Activated CD4-positive, alpha-beta T cell treated with anti-CD3 and anti-CD28 coated beads, Interleukin-2, Interleukin-4, amounts not matched to agents 100 ng/mL and 50 ng/mL, durations not matched to agents 16 hours and 8 hours (primary cell): ENCODE measurements at places on chromosomes 2 and 18.

GRCh38 chr18:25174324-25174723 lies 177.6 kb downstream of the ZNF521 start:
- DNase-seq, result no peak

DNA sequence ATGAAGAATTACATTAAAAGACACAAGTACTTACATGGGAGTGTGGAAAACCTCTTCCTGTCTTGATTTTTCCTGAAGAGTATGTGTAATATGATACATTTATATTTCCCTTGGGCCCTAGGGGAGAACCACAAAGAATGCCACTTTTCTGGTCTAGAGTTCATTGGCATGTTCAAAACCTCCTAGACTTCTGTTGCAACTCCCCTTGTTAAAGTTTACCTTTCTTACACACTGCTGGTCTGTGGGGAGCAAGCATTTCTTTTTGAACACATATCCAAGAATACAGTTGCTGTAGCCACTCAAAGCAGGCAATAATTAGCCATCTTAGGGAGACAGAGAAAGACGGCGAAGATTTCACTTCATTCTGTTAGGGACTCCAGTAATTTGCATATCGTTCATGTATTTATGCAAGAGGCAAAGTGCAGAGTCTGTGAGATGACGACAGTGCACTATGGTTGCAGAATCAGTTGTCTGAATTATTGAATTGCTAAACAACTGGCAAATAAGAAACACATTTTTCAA lies 103.5 kb downstream of the NOL4 start:
- DNase-seq, result no peak

- peak; percentile 38 for DNase-seq
These were observed 35.1 kb downstream of the EVA1A start for GRCh38 chr2:75525434-75526310.

DNA sequence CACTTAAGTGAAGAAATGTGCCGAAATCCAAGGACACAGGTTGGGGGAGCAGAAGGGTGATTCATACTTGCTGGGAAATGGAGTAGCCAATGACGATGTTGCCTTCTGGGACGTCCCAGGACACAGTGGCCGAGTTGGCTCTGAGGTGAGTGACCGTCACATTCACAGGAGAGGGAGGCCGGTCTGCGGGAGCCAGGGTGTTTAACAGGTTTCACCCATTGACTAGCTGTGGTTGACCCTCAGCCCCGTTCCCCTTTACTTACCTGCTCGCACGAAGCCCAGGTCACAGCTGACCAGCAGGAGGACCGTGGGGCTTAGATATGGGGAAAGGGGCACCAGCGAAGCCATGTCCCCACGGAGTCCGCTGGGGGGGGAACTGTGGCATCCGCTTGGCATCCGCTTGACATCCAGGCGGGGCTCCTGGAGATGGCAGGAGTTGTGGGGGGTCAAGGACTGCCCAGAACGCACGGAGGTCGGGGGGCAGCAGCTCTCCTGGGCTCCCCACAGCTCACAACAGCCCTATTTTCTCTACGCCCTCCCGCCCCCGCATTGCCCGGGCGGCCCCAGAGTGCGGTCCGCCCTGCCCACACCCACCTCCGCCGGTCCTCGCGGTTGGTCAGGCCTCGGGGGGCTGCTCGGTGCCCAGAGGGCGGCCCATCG lies 586 bp downstream of the FNDC4 start:
- no peak for DNase-seq

DNA sequence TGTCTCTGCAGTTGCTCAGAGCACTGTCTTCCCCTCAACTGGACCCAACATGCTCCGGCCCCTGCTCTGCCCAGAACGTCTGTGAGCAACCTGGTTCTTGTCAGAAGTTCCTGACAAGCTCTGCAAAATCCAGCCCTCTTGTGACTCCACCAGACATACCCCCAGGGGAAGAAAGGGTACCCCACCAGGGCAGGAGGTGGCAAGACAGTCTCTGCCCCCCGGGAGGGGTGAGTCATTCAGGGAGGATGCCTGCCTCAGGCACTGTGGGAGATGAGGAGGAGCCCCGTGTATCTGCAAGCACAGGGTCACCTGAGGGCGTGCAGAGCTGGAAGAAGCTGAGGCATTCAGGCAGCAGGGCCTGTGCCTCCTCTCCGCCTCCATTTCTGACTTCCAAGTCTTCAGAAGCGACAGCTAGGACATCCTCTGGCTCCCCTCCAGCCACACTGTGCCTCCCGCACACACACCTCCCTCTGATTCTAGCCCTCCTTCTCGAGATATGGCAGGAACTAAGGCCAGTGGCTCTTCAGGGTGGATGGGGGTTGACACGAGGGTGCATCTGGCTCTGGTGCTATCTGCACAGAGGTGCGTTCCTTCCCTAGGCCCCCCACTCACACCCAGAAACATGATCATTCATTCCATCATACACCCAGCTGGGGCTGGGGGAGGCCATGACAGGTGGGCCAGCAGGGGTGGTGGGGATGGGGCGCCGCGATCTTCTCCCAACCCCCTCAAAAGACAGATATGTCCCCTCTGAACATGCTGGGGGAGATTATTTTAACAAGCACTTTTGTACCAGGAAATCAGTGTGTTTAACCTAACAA lies 222.2 kb downstream of the CYP26B1 start:
- DNase-seq, result no peak

GRCh38 chr2:85655961-85656417 lies 12.0 kb downstream of the SFTPB start:
- no peak for DNase-seq

DNA sequence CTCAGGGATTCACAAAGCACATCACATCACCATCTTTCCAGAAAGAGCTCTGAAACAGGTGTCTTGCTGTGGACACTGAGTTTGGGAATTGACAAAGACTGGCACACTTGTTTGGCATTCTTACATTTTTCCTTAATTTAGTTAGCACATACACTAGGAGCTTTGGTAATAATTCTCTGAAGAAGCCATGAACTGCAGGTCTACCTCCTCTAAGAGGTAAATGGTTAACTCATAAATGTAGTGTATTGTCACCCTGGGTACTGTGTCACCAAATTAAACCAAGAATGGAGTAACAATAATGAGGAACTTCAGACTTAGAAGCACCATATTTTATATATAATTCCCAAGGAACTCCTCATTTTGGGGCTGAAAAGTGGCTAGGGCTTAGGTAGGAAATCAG lies 22.6 kb downstream of the EIF4E2 start:
- DNase-seq, result no peak

DNA sequence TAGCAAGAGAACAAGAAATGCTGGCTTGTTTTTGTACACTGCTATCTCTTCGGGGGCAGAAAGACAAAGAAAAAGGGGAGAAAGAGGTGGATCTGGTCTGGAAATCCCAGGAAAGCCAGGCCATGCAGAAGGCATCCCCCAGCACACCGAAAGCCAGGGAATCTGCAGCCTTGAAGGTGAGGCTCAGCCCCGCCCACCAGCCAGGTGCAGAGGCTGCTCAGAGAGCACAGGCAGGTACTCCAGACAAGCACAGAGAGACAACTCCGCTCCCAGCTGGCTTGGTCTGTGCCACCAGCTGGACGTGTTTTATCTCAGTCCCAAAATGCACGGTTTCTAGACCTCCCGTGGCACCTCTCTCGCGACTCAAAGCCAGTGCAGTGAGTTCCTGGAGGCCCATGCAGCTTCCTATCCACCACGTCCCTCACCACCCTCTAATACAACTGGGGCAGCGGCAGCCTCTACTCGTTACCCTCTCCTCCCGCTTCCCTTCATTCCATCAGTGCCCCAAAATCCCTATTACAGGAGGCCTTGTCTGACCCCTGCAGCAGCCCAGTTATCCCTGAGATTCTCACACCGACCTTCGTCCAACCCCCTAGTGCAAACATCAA lies 62.8 kb downstream of the HDAC4 start:
- DNase-seq, result no peak

DNA sequence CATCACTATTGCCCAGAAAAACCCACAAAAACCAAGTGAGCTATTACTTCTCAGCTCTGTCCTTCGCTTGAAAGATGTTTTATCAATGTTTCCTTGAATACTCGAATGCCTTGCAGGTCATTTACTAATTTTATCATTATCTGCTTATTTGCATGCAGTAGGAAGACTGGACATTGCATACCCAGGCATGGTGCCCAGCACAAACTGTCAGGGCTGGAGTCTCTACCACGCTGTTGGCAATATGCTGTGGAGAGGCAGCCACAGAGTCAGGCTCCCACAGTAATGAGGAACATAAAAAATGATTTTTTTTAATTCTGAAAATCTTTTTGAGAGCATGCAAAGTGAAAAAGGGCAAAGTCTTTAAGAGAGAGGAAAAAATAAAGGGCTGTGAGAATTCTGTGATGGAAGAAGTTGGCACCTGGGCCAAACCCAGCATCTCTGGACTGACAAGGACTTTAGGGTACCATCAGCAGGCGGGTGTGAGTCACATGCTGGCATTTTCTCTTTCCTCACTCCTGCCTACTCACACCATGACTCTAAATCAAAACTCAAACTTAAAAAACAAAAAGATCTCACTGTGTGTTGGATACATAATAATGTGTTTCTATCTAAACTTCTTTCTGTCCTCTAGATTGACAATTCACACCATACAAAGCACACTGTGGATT lies 709.8 kb upstream of the FANCL start:
- no peak for DNase-seq

DNA sequence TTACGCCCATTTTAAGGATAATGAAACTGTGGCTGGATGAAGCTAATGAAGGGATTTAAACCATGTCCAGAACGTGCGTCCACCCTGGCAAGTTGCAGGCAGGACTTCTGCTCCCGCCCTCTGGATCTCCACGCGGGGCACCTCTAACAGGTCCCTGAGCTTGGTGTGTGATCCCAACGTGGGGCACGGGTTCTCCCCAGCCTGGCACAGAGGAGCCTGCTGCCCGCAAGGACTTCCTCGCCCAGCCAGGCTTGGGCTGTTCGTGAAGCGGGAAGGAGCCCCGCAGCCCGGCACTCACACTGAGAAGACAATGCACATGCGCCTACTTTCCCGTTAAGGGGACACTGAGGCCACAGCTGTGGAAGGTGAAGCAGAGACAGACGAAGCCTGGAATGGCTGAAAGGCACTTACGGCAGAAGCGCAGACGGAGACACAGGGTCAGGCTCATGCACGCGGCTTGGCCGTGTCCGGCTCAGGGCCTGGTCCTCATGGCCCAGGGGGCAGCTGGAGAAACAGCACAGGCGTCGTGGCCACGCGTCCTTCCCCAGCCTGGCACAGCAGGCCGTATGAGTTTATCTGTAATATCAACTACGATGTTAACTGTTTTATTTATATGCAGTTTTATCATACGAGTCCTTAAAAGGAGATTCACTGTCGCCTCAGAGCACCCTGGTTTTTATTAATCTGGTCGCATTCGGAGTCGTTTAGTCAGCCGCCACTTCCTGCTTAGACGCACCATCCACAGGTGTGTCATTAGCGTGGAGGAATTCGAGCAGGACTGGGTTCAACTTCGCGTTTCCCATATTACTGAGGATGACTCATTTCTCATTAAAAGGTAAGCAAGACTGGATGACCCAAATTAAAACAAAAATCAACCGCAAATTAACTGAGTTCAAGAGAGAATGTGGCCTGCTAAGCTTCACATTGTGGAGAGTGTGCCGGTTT lies 835.9 kb downstream of the GALR1 start:
- DNase-seq, result no peak

DNA sequence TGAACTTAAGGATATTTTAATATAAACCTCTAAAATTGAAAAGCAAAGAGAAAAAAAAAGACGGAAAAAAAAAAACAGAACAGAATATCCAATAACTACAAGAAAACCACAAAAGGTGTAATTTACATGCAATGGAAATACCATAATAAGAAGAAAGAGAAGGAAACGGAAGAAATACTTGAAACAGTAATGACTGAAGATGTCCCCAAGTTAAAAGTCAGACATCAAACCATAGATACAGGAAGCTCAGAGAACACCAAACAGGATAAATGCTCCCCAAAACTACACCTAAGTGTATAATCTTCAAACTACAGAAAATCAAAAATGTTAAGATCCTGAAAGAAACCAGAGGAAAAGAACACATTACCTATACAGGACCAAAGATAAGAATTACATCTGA lies 39.2 kb downstream of the FBXO15 start:
- DNase-seq, result no peak

- no peak for DNase-seq
These were observed 41.3 kb downstream of the LHCGR start for GRCh38 chr2:48714245-48714644.

GRCh38 chr2:189104934-189105333 lies 74.6 kb downstream of the COL5A2 start:
- no peak for DNase-seq

- no peak for DNase-seq
These were observed 818.4 kb upstream of the FSHR start for GRCh38 chr2:49972699-49973098.

DNA sequence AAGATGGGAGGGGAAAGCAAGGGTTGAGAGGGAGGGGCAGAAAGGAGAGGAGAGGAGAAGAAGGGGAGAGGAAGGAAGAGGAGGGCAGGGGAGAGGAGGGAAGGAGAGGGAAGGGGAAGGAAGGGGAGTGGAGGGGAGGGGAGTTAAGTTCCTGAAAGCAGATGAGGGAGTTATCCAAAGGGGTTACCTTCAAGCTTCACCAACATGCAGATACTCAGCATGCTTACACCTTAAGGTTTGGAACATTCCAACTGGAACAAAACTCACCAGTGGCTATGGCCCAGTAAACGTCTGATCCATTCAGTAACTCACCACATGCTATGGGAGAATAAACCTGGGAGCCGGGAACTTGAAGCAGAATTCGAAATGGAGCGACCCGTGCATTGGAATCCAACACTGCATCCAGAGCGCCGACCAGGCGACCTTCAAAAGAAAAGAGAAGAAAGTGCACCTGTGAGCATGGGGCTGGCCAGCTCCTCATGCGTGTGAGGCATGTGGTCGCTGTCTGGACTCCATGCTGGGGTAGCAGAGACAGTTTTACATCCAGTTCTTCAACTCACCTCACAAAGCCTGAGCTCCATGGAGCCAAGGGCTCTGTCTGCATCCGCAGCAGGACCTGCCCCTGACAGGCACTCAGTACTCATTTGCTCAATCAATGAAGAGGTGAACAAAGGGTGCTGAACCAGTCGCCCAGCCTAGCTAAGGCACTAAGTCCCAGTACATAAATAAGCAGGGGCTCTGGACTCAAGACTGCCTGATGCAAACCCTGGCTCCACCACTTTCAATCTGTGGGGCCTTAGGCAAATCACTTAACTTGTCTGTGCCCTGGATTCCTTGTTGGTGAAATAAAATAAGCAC lies 61.0 kb downstream of the TBC1D8 start:
- DNase-seq, result no peak
